ENCODE measurements at places on chromosomes 7 and 10.

GRCh38 chr10:44316922-44317215 lies 68.0 kb downstream of the CXCL12 start:
- H3K27me3 ChIP-seq = no peaks in the 10 kb centered on the region
- no peaks in the 10 kb centered on the region for H3K4me1 ChIP-seq
- no peak overlapping the region for H3K27ac ChIP-seq
- no peak overlapping the region for H3K4me3 ChIP-seq

GRCh38 chr10:42960491-42960990 lies 116.3 kb upstream of the RET start:
- H3K4me1 ChIP-seq = no peaks in the 10 kb centered on the region
- no peak overlapping the region for H3K4me3 ChIP-seq
- no peaks in the 10 kb centered on the region for H3K36me3 ChIP-seq
- no peaks in the 10 kb centered on the region for H3K27me3 ChIP-seq
- H3K27ac ChIP-seq = no peak overlapping the region

DNA sequence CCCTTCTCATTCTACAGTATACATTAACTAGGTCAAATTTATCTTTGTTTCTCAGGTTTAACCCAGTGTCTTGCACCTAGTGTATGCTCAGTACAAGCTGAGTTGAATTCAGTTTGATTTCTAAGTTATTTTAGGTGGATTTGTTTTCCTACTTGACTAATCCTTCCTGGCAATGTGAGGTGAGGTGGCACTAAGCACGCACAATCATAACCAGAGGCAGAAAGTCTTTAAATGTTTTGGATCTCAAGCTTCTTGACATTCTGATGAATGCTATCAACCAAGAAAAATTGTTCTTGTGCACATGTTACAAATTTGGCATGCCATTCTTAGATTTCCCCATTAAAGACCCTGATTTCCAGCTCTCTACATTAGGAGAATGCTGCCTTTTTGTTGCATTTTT lies 3.2 kb downstream of the BZW2 start:
- no peak overlapping the region for H3K4me3 ChIP-seq
- no peaks in the 10 kb centered on the region for H3K27me3 ChIP-seq
- DNase-seq = no peak
- no peak overlapping the region for H3K27ac ChIP-seq
- no peaks in the 10 kb centered on the region for H3K4me1 ChIP-seq

DNA sequence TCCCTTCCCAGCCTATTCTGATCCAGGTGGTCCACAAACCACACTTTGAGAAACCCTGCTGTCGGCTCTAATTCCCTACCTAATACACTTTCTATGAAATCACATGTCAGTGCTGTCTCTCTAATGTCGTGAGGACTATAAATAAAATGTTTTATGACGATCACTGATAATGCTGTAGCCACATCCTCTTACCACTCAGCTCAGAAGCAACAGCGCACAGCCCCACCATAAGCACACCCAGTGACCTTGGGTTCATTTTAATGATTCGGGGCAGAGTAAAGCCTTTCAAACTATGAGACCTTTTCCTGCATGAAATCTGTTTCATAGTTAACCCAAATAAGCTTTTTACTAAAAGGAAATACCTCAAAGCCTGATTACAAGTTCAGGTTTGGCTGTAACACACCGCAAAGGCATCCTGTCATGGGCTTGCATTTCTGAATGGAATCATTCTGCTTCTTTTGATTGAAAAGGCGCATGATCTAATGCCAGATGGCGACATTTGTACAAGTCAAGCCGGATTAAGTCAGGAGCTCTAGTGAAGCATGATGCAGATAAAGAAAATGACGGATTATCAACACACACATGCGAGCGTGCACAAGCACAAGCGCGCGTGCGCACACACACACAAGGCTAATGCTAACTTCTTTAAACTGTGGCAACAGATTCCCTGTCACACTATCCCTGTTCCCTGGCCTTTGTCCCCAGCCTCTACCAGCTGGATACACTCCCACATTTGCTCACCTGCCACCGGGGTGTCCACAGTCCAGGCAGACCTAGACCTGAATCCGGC lies 180.5 kb upstream of the PDE1C start:
- no peak for DNase-seq
- H3K27me3 ChIP-seq = no peaks in the 10 kb centered on the region
- H3K4me3 ChIP-seq = no peak overlapping the region

GRCh38 chr10:29623797-29624196 lies 11.0 kb downstream of the SVIL start:
- no peak overlapping the region for H3K27ac ChIP-seq
- DNase-seq = no peak
- H3K4me1 ChIP-seq = peaks cover under 1% of the 10 kb centered on the region
- no peaks in the 10 kb centered on the region for H3K27me3 ChIP-seq
- H3K4me3 ChIP-seq = no peak overlapping the region

DNA sequence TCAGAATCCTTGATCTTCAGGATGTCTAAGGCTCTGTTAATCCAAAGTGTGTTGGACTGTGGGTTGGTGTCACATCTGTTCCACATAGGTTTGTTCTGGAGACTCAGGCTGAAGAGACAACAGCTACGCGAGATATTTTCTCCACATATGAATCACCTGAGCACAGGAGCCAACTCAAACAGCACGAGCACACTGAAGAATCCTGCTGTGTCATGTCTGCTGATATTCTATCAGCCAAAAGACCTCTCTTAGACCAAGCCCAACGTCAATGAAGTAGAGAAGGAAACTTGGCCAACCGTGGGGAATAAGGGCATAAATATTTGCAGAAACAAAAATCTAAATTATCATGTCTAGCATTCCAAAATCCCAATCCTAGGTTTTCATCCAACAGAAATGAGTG lies 2.7 kb upstream of the TASOR2 start:
- no peak for DNase-seq
- H3K27ac ChIP-seq = no peak overlapping the region
- no peak overlapping the region for H3K4me3 ChIP-seq
- no peaks in the 10 kb centered on the region for H3K4me1 ChIP-seq
- H3K27me3 ChIP-seq = no peaks in the 10 kb centered on the region

GRCh38 chr10:21526860-21527597 lies 1.5 kb upstream of the SKIDA1 start:
- no peaks in the 10 kb centered on the region for H3K27me3 ChIP-seq
- H3K27ac ChIP-seq = peak overlapping the region; percentile 98
- peak overlapping the region; percentile 76 for H3K4me3 ChIP-seq
- peaks cover 5% of the 10 kb centered on the region for H3K4me1 ChIP-seq
- peak; percentile 89 for DNase-seq

GRCh38 chr10:110522365-110522988 lies 24.8 kb downstream of the DUSP5 start:
- H3K27me3 ChIP-seq = no peaks in the 10 kb centered on the region
- H3K36me3 ChIP-seq = no peaks in the 10 kb centered on the region
- H3K4me1 ChIP-seq = no peaks in the 10 kb centered on the region
- no peak overlapping the region for H3K27ac ChIP-seq
- DNase-seq = no peak

DNA sequence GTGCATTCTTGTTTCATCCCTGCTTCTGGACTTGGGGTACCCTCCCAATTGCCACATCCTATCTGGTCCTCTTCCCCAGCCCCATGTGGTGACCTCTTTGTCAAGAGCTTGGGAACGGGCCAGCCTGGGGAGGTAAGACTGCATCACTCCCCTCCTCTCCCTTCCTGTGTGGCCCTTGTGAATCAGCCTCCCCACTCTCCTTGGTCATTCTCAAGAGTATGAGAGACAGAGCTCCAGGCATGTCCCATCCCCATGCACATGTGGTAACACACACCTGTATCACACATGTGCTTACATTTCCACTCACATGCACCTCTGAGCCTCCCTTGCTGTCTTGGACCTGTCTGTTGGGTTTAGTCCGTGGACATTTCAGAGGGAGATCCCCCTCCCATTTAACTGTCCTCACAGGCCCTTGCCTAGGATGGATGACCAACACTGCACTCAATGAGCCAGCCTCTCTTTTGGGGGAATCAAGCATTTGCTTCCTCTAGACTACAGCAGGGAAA lies 2.6 kb downstream of the MRPL43 start:
- H3K36me3 ChIP-seq = peaks cover 3% of the 10 kb centered on the region
- DNase-seq = no peak
- H3K4me1 ChIP-seq = peaks cover 20% of the 10 kb centered on the region
- no peaks in the 10 kb centered on the region for H3K27me3 ChIP-seq

- no peak overlapping the region for H3K27ac ChIP-seq
- H3K4me3 ChIP-seq = no peak overlapping the region
- no peaks in the 10 kb centered on the region for H3K36me3 ChIP-seq
- DNase-seq = no peak
- peaks cover 2% of the 10 kb centered on the region for H3K4me1 ChIP-seq
Measured at GRCh38 chr10:61047788-61048560, 104.0 kb upstream of the RHOBTB1 start.

- no peak overlapping the region for H3K27ac ChIP-seq
- DNase-seq = no peak
- no peaks in the 10 kb centered on the region for H3K36me3 ChIP-seq
- no peak overlapping the region for H3K4me3 ChIP-seq
- H3K4me1 ChIP-seq = no peaks in the 10 kb centered on the region
- peaks cover 8% of the 10 kb centered on the region for H3K27me3 ChIP-seq
Measured at GRCh38 chr7:128108129-128108528, 76.9 kb upstream of the LRRC4 start.

DNA sequence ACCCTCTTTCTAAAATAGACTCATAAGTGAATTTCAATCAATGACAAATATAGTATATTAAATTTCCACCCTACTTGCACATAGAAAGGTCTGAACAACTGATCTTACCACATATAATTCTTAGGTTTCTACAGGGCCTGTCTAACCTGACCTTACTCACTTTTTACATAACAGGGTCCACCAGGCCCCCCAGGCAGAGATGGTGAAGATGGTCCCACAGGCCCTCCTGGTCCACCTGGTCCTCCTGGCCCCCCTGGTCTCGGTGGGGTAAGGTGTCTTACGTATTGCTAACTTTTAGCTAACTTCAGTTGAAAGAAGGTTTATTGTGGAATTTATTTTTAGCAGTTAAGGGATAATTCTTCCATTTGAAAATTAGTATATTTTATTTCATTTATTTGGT lies 5.3 kb downstream of the COL1A2 start:
- peaks cover 4% of the 10 kb centered on the region for H3K36me3 ChIP-seq
- peaks cover 4% of the 10 kb centered on the region for H3K4me1 ChIP-seq
- H3K27me3 ChIP-seq = no peaks in the 10 kb centered on the region
- no peak overlapping the region for H3K4me3 ChIP-seq
- DNase-seq = no peak

GRCh38 chr10:86815035-86815617 lies 58.7 kb downstream of the BMPR1A start:
- DNase-seq = no peak
- no peaks in the 10 kb centered on the region for H3K36me3 ChIP-seq
- H3K4me3 ChIP-seq = no peak overlapping the region
- H3K27me3 ChIP-seq = no peaks in the 10 kb centered on the region
- H3K27ac ChIP-seq = no peak overlapping the region
- no peaks in the 10 kb centered on the region for H3K4me1 ChIP-seq

DNA sequence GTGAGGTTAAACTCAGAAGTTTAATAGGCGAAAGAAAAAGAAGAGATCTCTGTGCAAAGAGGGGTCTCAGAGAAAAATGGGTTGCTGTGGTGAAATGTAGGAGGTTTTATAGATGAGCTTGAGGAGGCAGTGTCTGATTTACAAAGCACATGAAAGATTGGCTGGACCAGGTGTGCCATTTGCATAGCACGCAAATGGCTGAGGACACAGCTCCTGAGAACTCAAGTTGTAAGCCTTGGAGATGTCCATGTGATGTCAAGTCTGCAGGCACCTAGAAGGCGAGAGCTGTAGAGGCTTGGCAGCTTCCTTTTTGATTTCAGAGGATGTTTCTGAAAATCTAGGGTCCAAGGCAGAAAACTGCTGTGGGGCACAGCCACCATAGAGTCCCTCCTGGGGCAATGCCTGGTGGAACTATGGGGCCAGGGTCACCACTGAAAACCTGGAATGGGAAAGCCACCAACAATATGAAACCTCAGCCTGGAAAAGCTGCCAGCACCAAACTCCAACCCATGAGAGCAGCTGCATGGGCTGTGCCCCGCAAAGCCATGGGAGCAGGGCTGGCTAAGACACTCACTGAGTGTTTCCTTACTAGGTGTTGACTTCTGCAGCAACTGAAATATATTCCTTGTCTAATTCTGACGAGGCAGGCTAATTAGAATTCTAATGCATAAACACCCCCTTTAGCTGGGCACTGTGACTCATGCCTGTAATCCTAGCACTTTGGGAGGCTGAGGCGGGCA lies 96.9 kb upstream of the TNS3 start:
- H3K27me3 ChIP-seq = no peaks in the 10 kb centered on the region
- no peak for DNase-seq
- H3K36me3 ChIP-seq = no peaks in the 10 kb centered on the region
- no peak overlapping the region for H3K4me3 ChIP-seq
- H3K4me1 ChIP-seq = no peaks in the 10 kb centered on the region
- H3K27ac ChIP-seq = no peak overlapping the region

DNA sequence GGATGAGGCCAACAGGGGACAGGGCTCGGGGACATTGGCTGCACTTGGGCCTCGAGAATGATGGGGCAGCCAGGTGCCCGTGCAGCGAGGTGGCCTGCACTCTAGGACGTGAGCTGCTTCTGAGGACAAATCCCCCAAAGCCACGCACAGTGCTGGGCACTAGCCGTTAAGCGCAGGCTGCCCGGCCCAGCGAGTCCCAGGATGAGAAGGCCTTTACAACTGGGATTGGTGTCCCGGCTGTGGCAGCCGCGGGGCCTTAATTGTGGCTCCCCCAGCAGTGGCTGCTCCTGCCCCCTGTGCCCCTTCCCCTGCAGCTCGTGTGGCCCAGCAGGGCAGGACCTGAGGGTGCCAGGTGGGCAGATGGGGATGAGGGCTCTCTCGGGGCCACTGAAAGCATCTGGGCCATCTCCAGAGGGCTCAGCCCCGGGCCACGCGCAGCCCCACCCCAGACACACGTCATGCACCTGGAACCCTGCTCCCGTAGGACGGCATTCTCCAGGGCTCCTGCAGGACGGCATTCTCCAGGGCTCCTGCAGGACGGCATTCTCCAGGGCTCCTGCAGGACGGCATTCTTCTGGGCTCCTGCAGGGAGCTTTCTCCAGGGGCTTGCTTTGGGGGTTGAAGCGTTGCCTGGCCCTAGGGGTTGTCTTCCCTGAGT lies 6.6 kb downstream of the PWWP2B start:
- H3K36me3 ChIP-seq = no peaks in the 10 kb centered on the region
- no peaks in the 10 kb centered on the region for H3K4me1 ChIP-seq
- no peak for DNase-seq
- H3K27ac ChIP-seq = no peak overlapping the region
- H3K27me3 ChIP-seq = no peaks in the 10 kb centered on the region
- no peak overlapping the region for H3K4me3 ChIP-seq

- H3K27me3 ChIP-seq = no peaks in the 10 kb centered on the region
- no peak for DNase-seq
- H3K4me3 ChIP-seq = no peak overlapping the region
- no peak overlapping the region for H3K27ac ChIP-seq
- no peaks in the 10 kb centered on the region for H3K4me1 ChIP-seq
Measured at GRCh38 chr10:14439451-14440259, 108.9 kb upstream of the FRMD4A start.
